ENCODE measurements at places on chromosomes 1 and 21. TPM values are rescaled to one million over a fixed set of nuclear protein-coding genes. Genes with fewer than 3 reads are reported as not detected.

The APCS gene
- polyA plus RNA-seq = not detected

- H3K4me1 ChIP-seq = peaks cover 13% of the 10 kb centered on the region
- no peaks in the 10 kb centered on the region for H3K36me3 ChIP-seq
- no peak overlapping the region for H3K4me3 ChIP-seq
- no peaks in the 10 kb centered on the region for H3K27me3 ChIP-seq
Observed at GRCh38 chr1:160776178-160776577, 19.8 kb upstream of the LY9 start.

GRCh38 chr1:245313576-245313975 lies 158.8 kb downstream of the KIF26B start:
- H3K27ac ChIP-seq = no peak overlapping the region
- DNase-seq = no peak
- no peaks in the 10 kb centered on the region for H3K27me3 ChIP-seq
- peaks cover 11% of the 10 kb centered on the region for H3K4me1 ChIP-seq
- no peak overlapping the region for H3K4me3 ChIP-seq
- no peaks in the 10 kb centered on the region for H3K36me3 ChIP-seq

- peaks cover 73% of the 10 kb centered on the region for H3K4me1 ChIP-seq
- H3K36me3 ChIP-seq = no peaks in the 10 kb centered on the region
- no peak for DNase-seq
- no peaks in the 10 kb centered on the region for H3K27me3 ChIP-seq
- no peak overlapping the region for H3K27ac ChIP-seq
- H3K4me3 ChIP-seq = no peak overlapping the region
Observed at GRCh38 chr1:21302747-21303715, 12.8 kb upstream of the ECE1 start.
